ENCODE measurements at places on chromosomes 16 and 17.

- DNase-seq: peak; percentile 90
These were observed 46.9 kb downstream of the IRX6 start for GRCh38 chr16:55370762-55371482.

DNA sequence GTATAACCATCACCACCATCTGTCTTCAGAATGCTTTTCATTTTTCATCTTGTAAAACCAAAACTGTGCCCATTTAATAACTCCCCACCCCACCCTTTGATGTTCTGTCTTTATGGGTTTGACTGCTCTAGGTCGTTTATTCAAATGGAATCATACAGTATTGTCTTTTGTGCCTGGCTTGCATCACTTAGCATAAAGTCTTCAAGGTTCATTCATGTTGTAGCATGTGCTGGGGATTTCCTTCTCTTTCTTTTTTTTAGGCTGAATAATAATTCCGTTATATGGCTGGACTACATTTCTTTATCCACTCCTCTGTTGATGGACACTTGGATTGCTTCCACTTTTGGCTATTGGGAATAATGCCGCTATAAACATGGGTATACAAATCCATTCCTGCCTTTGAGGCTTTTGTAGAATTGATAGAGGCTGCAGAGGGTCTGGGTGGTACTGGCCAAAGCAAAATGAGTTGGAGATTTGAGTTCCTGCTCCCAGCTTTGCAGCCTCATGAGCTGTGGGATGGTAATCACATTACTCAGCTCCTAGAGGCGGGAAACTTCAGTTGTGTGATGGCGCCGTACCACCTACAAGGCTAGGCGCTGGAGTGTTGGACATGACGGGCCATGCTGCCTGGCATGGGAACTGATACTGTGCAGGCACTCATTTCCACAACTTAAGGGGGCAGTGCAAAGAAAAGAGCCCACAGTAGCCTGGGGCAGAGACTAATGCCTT is 64.8 kb downstream of the CLEC16A start:
- DNase-seq: no peak

DNA sequence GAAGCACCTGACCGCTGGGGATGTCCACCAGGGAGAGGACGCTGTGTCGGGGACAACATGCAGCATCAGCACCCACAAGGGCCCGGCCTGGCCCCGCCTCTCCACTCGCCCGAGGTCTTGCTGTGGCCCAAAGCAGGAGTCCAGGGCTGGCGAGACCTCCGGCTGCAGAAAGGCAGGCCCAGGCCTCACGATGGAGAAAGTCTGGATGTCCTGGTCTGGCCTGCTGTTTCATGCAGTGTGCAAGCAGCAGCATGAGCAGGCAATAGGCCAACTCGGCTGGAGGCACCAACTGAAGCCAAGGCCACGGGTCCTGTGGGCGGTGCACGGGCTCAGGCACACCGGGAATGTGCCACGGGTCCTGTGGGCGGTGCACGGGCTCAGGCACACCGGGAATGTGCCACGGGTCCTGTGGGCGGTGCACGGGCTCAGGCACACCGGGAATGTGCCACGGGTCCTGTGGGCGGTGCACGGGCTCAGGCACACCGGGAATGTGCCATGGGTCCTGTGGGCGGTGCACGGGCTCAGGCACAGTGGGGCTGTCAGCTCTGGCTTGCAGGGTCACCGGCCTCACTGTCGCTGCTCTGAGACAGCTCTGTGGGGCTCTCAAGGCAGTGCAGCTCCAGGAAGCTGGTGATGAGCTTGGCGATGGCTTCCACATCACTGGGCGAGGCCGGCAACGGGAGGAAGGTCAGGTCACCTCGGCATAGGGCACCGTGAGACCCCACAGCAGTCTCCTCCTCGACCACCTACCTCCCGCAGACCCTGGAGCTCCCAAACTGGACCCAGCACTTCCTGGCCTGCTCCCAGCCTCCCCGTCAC is 6.9 kb downstream of the CYBC1 start:
- no peak for DNase-seq

GRCh38 chr17:28141313-28141712 is 98.8 kb downstream of the NLK start:
- DNase-seq: peak; percentile 5

DNA sequence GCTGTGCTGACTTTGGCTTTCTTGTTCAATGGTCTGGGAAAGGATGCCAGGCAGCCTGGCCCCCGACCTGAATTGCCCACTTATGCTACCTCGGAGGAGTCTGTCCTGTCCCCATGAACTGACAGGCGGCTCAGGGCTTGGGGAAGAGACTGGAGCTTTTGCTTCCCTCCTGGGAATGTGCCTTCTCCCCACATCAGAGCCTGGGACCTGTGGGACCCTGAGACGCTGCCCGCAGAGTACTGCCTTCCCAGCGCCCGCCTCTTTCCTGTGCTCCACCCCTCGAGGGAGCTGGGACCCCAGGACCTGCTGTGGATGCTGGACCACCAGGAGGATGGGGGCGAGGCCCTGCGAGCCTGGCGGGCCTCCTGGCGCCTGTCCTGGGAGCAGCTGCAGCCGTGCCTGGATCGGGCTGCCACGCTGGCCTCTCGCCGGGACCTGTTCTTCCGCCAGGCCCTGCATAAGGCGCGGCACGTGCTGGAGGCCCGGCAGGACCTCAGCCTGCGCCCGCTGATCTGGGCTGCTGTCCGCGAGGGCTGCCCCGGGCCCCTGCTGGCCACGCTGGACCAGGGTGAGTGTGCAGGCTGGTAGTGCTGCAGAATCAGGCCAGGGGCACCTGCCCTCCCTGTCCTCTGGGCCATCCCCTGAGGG is 18.5 kb downstream of the FCSK start:
- no peak for DNase-seq

GRCh38 chr16:10678655-10679054 is 16.1 kb downstream of the TEKT5 start:
- peak; percentile 47 for DNase-seq

DNA sequence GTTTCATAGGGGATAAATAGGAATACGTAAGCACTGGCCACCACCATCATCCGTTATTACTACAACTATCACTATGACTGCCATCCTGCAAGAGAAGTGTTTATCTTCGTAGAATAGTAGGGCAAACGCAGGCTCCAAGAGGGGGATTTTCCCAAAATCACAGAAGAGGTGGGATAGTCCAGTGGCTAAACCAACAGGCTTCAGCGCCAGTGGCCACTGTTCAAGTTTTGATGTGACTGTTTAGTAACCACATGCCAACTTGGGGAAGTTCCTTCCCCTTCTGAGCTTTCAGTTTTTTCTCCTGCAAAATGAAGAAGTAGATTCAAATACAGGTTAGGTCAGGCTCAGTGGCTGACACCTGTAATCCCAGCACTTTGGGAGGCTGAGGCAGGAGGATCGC is 60.7 kb upstream of the GRIN2A start:
- DNase-seq: peak; percentile 20

DNA sequence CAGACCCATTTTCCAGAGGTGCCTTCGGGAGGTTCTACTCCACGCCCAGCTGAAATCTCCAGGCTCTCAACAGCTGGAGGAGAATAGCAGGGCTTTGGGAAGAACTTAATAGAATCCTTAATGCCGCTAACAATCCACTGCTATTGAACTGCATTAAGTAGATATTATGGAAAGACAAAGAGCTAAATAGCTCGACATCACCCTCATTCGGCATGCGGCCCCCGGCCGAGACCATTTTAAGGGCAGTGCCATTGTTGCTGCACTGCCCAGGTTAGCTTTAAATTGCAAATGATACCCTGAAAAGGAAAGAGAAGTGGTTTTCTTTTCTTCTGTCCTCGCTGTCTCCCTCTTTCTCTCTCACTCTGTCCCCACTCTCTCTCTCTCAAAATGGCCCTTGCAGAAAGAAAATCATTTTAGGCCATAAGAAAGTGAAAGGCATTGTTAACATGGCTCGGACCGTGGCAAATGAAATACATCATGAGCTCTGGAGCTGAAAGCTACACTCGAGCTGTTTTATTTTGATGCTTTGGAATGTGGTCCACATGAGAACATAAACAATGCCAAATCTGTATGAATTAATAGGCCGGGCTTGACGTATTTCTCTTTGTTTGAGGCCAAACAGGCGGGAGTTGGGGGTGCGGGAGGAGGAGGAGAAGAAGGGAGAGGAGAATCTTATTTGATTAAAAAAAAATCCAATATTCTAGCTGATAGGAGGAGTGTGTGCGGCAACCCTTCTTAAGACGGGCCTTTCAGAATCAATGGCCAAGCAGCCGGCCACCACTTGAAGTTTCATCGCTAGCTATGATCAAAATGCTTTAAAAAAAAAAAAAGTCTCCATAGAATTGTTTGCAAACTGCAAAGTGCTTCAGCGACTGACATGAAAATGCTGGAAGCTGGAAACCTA is 298.8 kb upstream of the IRX3 start:
- DNase-seq: no peak

DNA sequence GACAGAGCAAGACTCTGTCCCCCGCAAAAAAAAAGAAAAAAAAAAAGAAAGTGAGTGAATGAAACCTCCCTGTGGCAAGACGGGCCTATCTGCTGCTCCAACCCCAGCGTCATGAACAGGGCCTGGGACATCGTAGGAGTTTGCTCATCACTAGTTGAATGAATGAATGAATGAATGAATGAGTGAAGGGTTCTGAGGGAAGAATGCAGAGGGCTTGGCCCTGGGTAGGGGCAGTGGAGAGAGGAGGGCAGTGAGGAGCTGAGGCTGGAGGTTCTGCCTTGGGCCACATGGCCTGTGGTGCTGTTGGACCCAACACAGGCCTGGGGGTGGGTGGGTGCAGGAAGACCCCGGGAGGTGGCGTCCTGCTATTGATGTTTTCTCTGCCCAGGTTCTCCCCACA is 125.5 kb upstream of the CIBAR2 start:
- DNase-seq: no peak

GRCh38 chr17:62596662-62597061 is 30.8 kb upstream of the MRC2 start:
- no peak for DNase-seq

DNA sequence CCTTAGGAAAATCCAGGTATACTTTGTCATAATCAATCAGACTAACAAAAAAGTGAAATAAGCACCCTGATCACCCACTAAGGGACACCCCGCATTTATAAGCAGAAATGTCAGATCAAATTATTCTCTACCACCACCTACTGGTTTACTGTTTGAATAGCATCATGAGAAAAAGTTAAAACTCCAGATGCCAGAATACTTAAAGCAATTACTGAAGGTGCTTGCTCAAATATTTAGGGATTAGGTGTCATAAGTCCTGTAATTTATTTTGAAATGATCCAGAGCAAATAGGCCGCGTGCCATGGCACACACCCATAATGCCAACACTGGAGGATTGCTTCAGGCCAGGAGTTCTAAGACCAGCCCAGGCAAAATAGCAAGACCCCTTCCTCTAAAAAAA is 2.3 kb downstream of the TOP2A start:
- no peak for DNase-seq

DNA sequence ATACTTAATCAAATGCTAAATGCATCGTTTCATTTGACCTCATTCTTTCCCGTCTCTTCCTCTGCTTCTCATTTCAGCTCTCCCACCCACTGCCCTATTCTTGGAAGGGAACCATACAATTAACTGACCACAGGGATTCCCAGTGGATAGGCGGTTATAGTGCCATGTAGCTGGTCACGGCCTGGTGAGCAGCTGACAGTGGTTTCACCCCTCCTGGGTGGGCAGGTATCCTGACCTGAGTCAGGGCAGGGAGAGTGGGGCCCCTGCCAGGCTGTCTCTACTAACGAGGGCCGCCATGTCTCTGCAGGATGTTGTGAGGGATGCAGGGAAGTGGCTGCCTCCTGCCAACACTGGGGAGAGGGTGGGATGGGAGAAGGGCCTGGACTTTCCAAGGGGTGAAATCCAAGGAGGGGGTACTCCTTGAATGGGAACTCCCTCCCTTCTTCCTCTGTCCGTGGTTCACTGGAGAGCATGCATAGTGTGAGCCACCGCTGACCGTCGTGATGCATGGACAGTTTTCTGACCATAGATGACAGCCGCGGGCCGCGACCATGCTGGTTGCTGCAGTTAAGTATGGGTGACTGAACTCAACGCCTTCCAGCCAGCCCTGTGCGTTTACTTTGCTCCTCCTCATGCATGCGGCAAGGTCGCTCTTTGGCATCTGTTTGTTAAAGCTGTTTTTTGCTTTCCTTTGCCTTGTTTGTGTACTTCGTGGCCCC is 95.9 kb downstream of the RPTOR start:
- DNase-seq: no peak

- peak; percentile 67 for DNase-seq
These were observed 14.4 kb upstream of the FAAP100 start for GRCh38 chr17:81566461-81567126.

DNA sequence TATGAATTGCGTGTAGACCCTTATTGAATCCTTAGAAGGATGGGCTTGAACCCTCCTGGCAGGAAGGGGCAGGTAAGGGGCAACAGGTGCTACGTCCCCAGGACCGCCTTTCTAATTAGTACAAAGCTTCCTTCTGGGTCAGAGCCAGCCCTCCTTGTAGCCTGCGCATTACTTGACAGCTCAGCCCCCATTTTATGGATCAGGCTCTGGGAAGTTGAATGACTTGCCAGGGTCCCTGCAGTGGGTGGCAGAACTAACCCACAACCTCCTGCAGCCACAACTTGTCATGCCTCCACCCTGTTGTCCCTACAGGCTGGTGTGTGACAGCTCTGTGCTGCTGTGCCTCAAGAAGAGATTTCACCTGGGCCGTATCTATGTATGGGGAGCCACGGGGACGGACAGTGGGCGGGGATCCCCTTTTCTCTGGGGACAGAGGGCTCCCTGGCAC is 2.7 kb downstream of the MYO15B start:
- no peak for DNase-seq

GRCh38 chr17:11997972-11998233 is 628 bp upstream of the ZNF18 start:
- no peak for DNase-seq

DNA sequence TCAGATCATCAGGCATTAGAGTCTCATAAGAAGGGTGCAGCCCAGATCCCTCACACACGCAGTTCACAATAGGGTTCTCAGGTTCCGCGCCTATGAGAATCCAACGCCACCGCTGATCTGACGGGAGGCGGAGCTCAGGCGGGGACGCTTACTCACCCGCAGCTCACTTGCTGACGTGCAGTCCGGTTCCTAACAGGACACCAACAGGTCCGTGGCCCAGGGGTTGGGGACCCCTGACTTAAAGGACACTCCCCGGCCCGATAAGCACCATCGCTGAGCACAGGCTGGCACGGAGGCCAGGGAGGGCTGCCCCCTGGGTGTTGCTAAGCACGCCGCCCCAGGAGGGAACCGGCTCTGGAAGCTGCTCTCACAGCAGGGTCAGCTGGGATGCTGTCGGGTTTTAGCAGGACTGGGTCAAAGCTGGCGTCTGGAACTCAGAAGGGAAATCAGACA is 30.1 kb upstream of the BAHCC1 start:
- peak; percentile 58 for DNase-seq

DNA sequence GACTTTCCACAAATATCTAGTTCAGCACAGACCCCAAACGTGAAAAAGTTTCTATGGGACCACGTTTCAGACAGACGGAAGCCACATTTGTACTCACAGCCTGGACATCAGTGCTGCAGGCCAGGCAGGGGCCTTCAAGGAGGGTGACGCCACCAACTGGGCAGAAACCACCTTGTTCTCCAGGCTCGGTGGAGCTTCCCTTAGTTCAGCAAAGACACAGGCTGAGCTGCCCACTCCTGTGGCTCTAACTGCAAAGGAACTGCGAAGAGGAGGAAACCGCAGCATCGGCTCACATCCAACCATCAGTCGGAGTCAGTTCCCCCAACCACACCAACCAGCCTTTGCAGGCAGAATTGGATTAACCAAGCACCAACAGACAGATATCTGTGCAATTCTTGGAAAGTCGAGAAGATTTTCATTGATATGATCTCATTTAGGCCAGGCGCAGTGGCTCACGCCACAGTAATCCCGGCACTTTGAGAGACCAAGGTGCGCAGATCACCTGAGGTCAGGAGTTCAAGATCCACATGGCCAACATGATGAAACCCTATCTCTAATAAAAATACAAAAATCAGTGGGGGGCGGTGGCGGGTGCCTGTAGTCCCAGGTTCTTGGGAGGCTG is 73.3 kb upstream of the CNEP1R1 start:
- DNase-seq: no peak

GRCh38 chr17:63189930-63190329 is 223.9 kb downstream of the TANC2 start:
- DNase-seq: no peak
